GF-D8 (cell line): ENCODE measurements at places on chromosomes 2 and 18.
A peak's percentile ranks its signal among the peaks of the same experiment; 100 is the strongest.

DNA sequence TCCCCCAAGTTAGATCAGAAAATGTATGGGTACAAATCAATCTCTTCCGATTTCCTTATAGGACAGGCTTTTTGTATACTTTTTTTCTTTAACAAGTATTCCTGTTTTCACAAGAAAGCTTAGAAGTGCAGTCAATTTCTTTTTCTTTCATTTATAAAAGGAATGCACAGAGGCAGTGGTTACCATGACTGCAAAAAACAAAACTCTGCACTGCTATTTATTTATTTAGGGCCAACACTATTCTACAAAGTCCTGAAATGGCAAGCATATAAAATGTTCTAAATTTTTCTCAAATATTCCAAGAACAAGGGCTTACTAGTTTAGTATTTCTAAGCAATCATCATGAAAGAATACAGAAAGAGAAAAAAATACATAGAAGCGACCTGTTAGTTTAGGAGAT is 22.2 kb downstream of the ATAD2B start:
- DNase-seq, result no peak

DNA sequence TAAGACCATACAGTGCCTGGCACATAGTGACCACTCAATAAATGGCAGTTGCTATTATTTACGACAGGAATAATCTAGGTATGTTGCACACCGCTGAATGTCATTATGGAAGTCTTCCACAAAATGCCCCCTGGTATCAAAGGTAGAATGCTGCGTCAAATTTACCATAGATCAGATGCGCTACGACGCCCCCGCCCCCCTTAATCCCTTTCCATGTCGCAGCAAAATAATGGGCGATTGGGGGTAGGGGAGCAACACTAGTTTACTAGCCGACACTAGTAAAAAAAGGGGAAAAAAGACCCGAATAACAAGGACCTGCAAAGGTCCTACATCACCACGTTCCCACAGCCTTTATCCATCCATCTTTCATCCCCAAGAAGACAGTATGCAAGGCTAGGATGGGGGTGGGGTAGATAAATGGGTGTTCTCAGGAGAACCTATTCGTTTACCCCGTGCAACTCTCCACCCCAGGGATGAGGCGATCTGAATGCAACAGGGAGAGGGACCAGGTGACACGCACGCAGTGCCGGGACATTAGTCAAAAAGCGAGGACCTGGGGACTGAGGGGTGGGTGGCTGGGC is 455 bp downstream of the PREPL start:
- DNase-seq, result no peak

GRCh38 chr2:11661891-11662435 is 8.0 kb downstream of the NTSR2 start:
- DNase-seq, result no peak

GRCh38 chr2:197237291-197238042 is 73.1 kb downstream of the ANKRD44 start:
- DNase-seq, result no peak

- no peak for DNase-seq
Observed at GRCh38 chr2:25131253-25131566, 37.2 kb downstream of the POMC start.

GRCh38 chr2:38876407-38876806 is 631 bp downstream of the MORN2 start:
- no peak for DNase-seq

DNA sequence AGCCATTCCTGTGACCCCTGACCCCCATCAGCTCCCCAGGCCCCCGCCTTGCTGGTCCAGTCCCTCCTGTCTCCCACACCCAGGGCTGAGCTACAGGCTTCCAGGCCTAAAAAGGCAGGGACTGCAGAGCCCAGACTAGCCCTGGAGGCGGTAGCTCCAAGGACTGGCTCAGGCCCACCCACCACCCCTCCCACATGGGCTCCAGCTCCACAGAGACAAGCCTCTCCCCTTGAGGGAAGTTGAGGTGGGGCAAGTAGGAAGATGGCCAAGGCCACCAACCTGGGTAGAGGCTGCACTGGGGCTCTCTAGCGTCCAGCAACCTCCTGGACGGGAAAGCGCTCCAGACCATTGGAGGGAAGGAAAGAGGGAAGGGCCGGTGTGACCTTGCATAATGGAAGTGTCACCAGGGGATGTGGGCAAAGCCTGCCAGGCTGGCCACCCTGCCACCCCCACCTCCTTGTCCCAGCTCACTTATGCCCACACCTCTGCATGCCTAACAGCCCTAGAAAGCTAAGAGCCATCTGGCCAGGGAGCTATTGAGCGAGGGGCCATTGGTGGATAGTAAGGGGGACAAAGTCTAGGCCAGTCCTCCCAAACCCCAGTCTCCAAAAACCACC is 63.1 kb downstream of the TNS1 start:
- DNase-seq, result no peak

DNA sequence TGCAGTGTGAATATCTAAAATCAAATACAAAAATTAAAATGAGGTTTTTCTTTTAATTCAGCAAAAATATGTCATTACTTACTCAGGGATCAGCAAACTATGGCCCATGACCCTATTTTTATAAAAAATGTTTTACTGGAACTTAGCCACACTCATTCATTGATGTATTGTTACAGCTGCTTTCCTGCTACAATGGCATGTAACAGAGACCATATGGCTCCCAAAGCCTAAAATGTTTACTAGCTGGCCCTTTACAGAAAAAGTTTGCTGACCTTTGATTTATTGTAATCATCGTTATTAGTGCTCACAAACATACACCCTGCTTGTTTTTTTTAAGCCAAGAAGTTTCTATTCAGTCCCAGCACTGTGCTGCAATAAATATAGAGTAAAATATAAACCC is 120.3 kb downstream of the PLA2R1 start:
- no peak for DNase-seq

GRCh38 chr18:8835521-8835953 is 130.2 kb downstream of the MTCL1 start:
- DNase-seq, result peak; percentile 94

DNA sequence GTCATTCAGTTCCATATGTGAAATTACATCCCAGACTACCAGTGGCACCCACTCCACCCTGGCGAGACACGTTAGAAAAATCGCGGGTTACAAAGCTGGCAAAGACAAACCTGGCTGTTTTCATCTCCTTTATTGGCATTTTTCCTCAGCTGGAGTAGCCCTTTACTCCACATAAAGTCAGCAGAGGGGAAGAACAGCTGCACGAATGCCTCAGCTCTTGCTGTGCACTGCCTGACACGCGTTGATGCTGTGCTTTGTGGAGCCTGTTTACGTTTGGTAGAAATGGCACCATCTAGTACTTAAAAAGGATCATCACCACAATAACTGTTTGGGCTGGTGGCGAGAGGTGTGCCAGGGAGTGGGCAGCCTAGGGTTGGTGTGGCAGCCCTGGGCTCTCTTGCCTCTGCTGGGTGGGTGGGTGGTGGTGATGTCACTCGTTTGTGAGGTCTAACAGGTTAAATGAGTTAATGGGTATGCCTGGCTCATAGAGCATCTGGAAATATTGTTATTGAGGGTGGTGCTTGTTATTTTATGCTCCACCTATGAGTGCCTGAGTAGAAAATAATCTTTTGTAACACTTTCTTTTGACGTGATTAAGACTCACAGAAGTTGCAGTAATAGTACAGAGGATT is 16.4 kb downstream of the FARP2 start:
- no peak for DNase-seq

- DNase-seq, result no peak
Observed at GRCh38 chr18:77153404-77153803, 20.8 kb upstream of the MBP start.

- peak; percentile 66 for DNase-seq
Observed at GRCh38 chr2:62785810-62786597, 80.5 kb downstream of the EHBP1 start.

- DNase-seq, result peak; percentile 50
Observed at GRCh38 chr2:160411167-160411566, 82.4 kb downstream of the RBMS1 start.

DNA sequence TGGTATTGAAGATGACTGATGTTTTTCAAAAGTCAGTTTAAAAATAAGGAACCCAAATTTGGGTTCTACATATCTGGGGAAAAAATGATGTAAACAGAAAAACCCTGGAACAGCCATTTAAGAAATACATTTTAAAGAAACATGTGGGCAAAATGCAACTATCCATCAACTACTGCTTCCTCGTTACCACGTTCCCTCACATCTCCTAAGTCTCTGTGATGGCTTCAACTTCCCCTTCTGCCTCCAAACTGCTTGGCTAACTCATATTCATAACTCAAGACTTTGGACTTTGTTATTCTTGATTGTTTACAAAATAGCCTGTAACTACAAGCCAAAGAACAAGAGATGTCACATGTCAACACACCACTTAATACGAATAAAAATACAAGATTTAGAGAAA is 116.3 kb downstream of the DYM start:
- DNase-seq, result no peak

DNA sequence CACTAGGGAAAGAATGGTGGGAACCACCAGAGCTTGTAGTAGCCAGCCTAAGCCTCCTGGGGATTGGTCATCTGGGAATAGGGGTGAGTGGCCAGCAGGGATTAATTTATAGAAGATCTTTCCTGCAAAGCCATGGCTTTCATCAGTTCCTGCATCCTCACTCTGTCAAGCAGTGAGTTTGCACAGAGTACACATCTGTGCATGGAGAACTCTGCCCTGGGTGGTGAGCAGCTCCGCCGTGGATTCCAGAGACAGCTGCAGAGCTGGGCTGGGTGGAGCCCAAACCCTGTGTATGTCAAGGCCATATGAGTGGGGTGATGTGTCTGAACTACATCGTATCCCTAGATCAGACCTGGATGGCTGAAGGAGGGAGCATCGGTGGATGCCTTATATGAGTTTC is 182.2 kb downstream of the GLI2 start:
- no peak for DNase-seq

GRCh38 chr2:61277756-61278155 is 115.8 kb downstream of the C2orf74 start:
- no peak for DNase-seq

DNA sequence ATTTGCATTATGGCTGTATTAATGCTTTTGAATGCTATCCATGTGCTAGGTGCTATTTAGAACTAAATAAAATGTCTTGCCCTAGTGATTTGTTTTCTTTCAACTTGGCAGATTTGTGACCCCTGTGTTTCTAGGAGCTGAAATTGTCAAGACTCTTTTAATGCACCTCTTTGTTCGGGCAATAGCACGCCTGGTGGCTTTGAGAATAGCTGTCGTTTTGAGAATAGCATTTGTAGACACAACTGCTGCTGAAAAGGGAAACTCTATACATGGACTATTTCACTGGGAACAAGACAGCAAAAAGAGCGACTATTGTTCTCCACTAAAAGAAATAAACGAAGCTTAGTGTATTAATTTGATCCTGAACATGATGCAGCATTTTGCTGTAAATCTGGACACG is 352.1 kb upstream of the ZNF521 start:
- DNase-seq, result no peak

GRCh38 chr2:86000938-86001312 is 104.8 kb downstream of the POLR1A start:
- DNase-seq, result no peak

DNA sequence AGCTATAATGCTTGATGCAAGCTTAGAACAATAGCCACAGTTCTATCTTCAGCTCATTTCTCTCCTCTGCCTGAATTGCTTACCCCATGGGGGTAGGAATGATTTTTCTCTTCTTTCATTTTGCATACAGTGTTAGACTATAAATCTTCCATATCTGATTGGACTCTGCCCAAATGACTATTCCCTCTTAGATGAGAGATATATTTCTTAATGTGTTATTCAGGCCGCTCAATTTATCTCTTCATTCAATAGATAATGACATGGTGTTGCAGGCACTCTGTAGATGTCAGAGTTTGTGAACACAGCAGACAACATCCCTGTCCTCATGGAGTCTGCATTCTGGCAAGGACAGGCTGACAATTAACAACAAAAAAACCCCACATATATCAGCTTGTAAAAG is 443.7 kb upstream of the CELF4 start:
- no peak for DNase-seq

- DNase-seq, result no peak
Observed at GRCh38 chr18:9731380-9731779, 23.3 kb downstream of the RAB31 start.

DNA sequence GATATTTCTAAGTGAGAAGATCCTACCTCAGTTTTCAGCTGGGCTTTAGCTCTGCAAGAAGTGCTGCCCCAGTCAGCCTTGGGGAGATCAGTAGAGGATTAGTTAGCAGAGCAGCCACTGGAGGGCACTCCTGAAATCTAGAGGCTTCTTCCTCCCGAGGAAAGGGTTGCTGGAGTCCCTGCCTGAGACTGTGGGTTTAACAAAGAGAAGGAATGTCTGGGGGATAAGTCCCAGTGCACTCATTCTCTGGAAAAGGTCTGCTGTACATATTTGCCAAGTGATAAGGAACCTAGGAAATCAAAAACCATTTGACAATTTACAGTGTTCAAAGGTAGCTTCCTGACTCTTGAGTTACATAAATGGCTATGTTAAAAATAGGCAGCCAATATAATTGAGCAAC is 207.2 kb downstream of the SLC8A1 start:
- DNase-seq, result no peak

- DNase-seq, result no peak
Observed at GRCh38 chr2:137261881-137262585, 496.7 kb downstream of the THSD7B start.

DNA sequence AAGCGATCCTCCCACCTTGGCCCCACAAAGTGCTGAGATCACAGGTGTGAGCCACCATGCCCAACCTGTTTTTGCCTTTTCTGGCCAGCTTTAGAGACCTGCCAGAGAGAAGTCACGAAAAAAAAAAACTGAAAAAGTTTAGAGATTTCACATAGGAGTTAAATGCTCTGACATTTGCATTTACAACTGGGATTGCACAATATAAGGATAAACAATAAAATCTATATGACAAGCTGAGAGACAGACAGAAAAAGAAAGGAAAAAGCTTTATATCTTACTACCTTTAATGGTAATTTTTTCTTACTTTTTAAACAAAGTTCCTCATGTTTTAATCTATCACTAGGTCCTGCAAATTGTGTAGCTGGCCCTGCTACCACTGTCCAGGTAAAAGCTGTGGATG is 466.5 kb downstream of the TXNL1 start:
- no peak for DNase-seq

DNA sequence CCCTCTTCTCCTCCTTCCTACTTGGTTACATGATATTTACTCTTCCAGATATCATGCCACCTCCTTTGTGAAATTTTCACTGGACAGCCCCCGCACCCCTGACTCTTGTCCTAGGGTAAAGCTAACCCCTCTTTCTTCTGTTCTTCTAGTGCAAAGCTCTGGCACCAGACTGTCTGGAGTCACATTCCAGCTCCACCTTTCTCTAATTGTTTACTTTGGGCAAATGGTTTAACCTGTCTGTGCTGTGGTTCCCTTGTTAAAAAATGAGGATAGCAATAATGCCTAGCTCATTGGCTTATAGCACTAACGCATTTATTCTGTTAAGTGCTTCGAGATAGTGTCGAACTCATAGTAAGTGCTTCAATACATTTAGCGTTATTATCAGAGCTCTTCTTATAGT is 306.2 kb downstream of the ALK start:
- no peak for DNase-seq

DNA sequence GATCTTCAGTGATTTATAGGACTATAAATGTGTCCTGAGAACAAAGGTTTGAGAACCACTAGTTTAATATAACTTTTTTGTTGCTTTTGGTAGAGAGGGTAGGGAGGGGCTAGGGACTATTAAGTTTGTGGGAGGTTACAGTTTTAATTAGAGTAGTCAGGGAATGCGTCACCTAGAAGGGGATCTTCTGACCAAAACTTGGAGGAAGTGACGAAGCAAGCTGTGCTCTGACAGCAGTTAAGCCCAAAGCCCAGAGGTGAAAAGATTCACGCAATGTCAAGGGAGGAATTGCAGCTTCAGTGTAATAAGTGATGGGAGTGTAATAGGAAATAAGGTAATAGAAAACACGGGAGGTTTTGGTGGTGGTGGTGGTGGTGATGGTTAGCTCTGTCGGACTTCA is 8.1 kb downstream of the TDRD15 start:
- no peak for DNase-seq
